SK-N-SH treated with all-trans-retinoic acid at 6 μM for 48 hours (cell line): ENCODE measurements at places on chromosomes 5 and 9.

GRCh38 chr9:80158131-80158530 is 586.4 kb downstream of the TLE4 start:
- no peak for ATAC-seq

GRCh38 chr9:382383-382782 is 167.7 kb downstream of the DOCK8 start:
- no peak for ATAC-seq

DNA sequence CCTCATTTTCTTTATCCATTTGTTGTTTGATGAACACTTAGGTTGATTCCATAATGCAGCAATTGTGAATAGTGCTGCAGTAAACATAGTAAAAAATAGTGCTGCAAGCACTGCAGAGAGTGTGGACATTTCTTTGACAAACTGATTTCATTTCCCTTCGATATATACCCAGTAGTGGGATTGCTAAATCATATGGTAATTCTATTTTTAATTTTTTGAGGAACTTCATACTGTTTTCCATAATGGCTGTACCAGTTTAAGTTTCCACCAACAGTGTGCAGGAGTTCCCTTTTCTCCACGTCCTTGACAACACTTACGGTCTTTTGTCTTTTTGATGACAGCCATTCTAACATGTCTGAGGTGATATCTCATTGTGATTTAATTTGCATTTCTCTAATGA is 138.2 kb upstream of the PLPPR1 start:
- ATAC-seq, result no peak

GRCh38 chr9:135146766-135147473 is 59.5 kb downstream of the OLFM1 start:
- ATAC-seq, result no peak; the same call in 2 of the 3 replicates

- ATAC-seq, result no peak
These were observed 423.4 kb downstream of the ISL1 start for GRCh38 chr5:51806677-51807076.

- ATAC-seq, result peak; percentile 98
These were observed 82.2 kb upstream of the ICE1 start for GRCh38 chr5:5340206-5340729.

DNA sequence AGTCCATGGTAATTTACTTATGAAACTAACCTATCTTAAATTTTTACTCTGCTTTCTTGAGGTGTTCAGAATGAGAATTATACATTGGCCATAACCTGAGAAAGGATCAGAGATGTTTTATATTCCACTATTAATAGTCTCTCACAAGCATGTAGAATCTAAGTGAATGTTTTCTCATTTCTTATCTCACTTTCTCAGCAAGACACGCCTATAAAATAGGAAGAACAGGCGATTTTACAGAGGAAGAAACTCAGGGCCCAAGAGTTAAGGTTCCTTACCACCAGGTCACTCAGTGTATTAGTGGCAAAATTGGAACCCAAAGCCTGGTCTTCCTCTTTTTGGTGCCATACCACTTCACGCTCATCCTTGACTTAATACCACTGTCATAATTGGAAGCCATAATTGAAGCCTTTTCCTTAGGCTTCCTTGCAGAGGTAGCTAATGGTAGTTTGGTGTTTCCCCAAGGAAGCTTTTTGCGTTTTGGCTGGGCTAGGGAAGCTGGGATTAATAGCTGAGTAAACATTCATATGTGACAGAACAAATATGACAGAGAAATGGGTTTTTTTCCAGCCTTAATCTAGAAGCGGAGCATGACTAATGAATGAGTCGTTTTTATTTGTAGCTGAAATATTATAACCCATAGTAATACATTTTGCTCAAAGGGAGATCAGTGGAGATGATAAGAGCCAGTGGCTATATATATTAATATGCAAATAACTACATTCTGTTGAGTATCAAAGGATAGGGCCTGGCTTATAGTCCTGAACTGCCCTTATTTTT is 16.9 kb downstream of the HMGXB3 start:
- ATAC-seq, result peak; percentile 53

DNA sequence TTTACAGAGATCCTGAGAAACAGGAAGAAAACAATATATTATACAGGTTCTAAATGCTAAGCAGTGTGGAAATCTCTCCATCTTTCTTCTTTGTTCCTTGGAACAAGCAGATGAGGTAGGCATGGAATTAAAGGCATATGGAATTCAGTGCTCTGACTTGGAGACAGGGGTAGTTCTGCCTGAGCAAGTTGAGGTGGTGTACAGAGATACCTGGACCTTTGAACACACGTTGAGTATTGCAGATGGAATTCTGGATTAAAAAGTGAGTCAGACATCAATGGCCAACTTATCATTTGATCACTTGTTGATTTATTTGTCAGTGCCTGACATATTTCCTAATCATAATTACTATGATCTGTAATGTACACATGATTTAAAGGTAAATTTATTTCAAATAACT is 293.9 kb upstream of the IRX4 start:
- no peak for ATAC-seq

GRCh38 chr5:52727576-52727975 is 60.1 kb upstream of the ITGA1 start:
- peak; percentile 96 for ATAC-seq

GRCh38 chr5:116654925-116655324 is 80.3 kb upstream of the SEMA6A start:
- ATAC-seq, result no peak

- ATAC-seq, result peak; percentile 87
These were observed 68.4 kb downstream of the PSD2 start for GRCh38 chr5:139863855-139864558.

DNA sequence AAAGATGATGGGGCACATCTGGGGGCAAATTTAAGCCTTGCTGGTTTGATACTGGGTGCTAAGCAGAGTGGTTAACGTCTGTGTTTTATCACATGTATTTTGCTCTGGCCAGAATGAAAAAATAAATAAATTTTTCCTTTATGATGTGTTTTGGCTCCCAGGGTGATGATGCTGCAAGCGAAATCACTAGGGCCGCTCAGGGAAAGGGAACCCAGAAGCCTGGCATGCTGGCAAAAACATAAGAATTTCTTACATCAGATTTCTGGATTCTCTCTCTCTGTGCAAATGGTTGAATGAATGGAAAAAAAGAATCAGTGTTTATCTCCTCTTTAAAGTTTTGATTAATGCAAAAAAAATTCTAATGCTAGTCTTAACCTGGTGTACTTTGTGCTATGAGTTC is 1975.2 kb upstream of the C9orf72 start:
- no peak for ATAC-seq

GRCh38 chr9:131478421-131478868 is 24.3 kb upstream of the POMT1 start:
- ATAC-seq, result peak; percentile 65

- no peak for ATAC-seq
These were observed 106.3 kb upstream of the IRX1 start for GRCh38 chr5:3489239-3489843.

GRCh38 chr5:43073597-43074546 is 33.8 kb upstream of the ANXA2R start:
- peak; percentile 42; the same call in 2 of the 3 replicates for ATAC-seq

DNA sequence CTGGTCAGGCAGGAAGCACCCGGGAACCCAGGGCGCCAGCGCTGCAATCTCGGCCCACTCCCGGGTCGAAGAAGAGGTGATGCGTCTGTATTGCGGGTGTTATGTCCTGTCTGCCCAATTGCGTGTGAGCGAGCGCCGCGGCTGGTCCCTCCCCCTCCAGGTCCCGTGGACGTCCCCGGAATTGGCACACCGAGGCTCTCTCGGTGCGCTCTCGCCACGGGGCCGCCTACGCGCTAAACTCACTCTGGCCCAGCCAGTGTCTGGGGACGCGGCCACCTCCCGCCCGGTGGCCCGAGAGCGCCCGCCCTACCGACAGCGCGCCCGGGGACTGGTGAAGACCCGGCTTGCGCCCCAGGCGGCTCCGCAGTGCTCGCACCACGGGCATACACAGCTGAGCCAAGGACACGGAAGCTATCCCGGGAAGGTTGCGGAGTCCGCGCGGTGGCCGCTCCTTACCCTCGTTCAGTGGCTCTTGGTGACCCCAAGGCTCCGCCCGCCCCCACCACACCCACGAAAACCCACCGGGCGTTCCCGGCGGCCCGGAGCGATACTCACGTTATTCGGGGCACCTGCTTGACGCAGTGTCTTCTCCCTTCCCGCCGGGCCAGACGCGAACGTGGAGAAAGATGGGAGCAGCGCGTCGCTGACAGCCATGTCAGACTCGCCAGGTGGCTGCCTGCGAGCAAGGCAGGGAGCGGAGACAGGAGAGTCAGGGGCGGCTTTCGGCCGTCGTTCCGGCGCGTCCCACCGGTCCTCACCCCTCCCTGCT is 1.0 kb downstream of the KLF4 start:
- no peak; the same call in 1 of the 3 replicates for ATAC-seq
